ENCODE measurements at places on chromosomes 13 and 19.

DNA sequence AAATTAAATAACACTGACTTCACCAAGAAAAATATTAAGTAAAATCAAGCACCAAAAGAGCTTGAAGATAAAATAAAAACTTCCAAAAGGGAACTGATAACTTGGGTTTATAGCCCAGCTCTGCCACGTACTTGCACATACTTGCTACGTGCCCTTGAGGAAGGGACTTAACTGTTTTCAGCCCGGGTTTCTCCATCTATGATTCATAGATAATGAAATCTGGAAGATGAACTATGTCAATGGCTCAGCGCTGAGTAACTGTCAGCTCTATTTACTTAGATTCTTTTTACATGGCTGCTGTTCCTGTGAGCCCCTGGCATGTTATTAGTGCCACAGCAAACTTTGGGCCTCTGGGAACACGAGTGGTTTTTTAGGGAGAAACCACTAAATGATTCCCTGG, 9.6 kb upstream of the ZC3H13 start:
- no peak for DNase-seq

DNA sequence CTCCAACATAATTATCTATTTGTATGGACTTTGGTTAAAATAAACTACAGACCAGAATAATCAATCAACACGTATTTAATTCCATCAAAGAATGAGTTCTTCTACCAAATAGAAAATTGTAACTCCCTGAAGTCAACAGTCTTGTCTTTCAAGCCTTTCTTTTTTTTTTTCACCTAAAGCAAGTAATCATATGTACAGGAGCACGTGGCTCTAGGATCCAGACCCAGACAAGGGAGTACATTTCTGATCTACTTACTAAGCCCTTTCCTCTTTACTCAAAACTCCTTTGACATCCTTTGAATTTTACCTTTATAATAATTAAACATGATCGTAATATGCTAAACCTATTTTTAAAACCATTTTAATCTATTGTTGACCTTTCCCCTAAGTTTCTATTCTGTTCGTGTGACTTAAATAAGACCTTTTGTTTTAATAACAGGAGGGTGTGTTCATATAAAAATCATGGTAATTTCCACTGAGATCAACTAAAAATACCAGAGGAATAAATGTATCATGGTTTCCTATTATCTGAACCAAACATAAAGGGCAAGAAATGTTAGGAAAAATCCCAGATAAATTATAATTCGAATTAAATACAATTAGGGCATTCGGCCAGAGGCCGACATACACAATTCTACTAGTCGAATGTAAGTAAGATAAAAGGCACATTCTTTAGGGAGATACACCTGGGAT, 1.7 kb downstream of the SLC7A1 start:
- no peak for DNase-seq

- DNase-seq = no peak
These were observed 977 bp upstream of the SLC1A5 start for GRCh38 chr19:46789371-46789770.

GRCh38 chr19:15534957-15535864, 26.9 kb downstream of the CYP4F22 start:
- no peak for DNase-seq

- no peak for DNase-seq
These were observed 10.8 kb downstream of the STAP2 start for GRCh38 chr19:4327877-4328242.

DNA sequence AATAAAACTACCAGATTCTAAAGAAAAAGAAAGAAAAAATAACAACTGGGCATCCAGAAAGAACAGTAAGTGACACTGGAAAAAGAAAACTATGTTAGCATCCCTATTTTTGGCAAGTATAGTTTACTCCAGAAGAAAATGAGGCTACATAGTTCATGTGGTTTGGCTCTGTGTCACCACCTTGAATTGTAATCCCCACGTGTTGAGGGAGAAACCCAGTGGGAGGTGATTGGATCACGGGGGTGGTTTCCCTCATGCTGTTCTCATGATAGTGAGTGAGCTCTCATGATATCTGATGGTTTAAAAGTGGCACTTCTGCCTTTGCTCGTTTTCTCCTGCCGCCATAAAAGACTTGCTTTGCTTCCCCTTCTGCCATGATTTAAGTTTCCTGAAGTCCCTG, 76.9 kb downstream of the ITGBL1 start:
- no peak for DNase-seq

DNA sequence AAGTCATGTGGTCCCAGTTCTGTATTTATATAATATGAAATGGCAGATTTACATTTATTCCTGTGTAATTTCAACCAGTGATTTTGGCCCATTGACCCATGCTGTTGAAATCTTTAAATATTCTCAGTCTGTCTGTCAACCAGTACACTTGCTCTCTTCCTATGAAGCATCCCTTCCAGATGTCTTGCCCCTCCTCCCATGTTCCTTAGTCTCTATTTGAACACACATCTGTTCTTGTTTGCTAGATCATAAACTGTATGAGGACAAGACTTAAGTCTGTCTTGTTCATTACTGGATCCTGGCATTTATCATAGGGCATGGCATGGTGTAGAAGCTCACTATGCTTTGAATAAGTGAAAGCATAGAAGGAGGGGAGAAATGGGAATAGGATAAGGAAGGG, 34.9 kb downstream of the STARD13 start:
- DNase-seq = no peak

DNA sequence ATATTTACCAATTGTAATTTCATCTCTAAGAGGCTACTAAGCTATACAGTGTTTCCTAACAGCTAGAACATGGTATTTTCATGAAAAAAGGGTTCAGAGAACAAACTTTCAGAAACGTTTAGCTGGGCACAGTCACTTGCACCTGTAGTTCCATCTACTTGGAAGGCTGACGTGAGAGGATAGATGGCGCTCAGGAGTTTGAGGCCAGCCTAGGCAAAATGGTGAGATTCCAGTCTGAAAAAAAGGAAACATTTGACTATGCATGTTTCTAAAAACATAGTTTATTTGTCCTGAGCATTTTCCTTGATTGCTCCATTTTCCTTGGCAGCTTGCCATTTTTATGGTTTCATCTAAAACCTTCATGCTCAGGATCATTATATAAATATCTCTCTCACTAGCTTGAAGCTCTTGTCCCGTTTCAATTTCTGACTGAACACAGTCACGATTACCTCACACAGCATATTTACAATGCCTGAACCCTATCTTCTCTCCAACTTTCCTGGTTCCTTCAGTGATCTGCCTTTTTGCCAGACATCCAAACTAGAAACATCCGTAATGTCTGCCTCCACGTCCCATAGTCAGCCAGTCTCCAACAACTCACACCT, 200.8 kb downstream of the RGCC start:
- no peak for DNase-seq

GRCh38 chr13:51380269-51380668, 40.8 kb downstream of the SERPINE3 start:
- DNase-seq = no peak

- no peak for DNase-seq
These were observed 9.8 kb downstream of the AP1M1 start for GRCh38 chr19:16207490-16208025.

DNA sequence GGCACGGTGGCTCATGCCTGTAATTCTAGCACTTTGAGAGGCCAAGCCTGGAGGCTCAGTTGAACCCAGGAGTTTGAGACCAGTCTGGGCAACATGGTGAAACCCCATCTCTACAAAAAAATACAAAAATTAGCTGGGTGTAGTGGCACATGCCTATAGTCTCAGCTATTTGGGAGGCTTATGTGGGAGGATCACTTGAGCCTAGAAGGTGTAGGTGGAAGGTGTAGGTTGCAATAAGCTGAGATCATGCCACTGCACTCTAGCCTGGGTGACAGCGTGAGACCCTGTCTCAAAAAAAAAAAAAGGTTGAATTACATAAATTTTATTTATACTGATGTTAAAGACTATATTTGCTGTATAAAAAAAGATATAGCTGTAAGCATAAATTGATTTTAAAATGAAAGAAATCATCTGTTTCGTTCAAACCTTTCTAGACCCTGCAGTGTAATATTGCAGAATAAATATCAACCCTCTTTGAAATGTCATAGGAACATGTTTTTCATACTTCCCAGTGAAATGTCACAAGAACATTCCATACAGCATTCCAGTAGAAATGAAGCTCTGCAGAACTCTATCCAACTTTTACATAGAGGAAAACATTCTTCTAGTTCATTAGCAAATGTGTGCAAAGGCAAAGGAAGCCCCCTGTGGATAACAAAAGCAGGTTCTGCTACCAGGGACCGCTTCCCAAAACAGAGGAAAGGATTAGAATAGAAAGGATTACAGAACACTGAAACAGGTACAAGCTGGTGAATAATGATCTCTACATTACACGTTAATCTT, 76.0 kb downstream of the CAB39L start:
- no peak for DNase-seq

DNA sequence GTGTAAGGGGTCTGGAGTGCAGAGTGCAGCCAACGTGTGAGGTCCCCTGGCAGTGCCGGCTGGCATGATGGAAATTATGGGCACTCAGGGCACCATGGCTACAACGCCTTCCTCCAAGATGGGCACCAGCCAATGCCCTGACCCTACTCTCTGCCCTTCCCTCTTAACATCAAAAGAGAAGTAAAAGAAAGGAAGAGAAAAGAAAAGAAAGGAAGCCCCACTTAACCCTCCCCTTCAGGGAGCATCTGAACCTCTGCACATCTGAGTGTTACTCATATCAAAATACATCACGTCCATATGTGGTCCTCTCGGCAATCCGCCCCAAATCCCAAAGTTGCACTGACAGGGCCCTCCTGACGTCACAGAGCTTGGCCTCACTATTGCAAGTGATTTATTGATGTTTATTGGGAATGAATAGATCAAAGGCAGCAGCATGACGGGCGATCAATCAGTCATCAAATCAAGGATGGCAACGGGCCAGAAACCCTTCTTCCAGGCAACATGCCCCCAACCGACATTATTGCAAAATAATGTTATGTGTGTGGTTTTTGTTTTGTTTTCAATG, 1.3 kb downstream of the TSHZ3 start:
- no peak for DNase-seq

GRCh38 chr13:40333226-40333625, 333.2 kb downstream of the FOXO1 start:
- DNase-seq = no peak

- DNase-seq = no peak
These were observed 258.3 kb downstream of the ZNF536 start for GRCh38 chr19:30630289-30631032.

- DNase-seq = no peak
These were observed 110.2 kb downstream of the STK24 start for GRCh38 chr13:98466634-98467236.

- no peak for DNase-seq
These were observed 673 bp downstream of the TEAD2 start for GRCh38 chr19:49361438-49362047.

DNA sequence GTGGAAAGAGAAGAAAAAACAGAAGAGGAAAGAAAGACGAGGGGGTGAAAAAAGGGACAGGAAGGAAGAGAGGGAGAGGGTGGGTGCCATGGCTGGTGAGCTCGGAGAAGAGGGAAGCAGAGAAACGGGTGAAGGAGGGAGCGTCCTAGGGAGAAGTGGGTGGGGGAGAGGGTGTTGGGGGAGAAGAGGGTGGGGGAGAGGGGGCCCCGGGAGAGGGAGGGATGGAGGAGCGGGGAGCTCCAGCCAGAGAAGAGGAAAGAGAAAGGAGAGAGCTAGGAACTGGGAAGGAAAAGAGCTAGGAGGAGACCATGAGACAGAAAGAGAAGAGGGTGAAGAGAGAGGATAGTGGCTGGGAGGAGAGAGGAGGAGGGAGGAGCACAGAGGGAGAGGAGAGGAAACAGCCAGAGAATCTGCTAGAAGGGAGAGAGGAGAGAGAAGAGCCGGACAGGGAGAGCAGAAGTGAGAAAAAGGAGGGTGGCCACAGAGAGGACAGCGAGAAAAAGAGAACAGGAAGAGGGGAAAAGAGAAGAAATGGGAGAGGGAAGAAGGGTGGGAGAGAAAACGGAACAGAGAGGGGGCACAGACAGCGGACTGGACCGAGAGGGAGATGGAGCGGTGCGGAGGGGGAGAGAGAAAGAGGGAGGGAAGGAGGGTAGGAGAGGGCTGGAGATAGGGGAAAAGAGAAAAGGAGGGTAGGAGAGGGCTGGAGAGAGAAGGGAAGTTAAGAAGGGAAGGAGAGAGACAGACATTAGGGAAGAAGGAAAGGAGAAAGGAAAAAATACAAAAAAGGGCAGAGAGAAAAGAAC, 11.9 kb upstream of the GARIN5A start:
- DNase-seq = no peak

DNA sequence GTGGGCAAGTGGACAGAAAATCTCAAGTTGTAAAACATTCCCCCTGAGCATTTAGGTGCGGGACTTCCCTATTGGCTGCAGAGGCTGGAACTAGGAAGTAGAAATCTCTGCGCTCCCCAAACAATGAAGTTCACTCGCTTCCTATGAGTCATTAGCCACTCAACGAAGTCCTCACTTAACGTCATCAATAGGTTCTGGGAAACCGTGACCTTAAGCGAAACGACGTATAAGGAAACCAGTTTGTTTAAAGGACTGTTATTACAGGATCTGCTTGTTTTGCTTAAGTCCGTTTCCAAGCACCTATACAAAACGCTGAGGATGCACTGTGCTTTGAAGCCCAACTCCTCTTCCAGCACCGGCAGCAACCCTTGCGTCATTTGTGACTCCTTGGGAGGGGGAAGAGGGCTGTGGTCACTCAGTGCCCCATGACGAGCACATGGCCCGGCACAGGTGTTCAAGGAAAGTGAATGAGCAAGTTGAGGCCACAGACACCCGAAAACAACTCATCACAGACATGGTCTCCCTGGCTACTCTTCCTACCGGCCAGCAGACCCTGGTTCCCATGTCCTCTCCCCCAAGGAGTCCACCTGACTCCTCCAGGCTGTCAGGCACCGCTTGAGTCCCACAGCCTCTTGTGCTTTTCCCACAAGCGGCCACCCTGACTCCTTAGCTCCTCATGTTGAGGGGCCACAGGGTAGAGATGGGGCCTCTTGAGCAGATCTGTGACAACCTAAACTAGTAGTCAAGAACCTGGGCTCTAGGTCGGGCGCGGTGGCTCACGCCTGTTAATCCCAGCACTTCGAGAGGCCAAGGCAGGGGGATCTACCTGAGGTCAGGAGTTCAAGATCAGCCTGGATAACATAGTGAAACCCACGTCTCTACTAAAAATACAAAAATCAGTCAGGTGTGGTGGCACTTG, 4.8 kb downstream of the RPS16 start:
- no peak for DNase-seq

DNA sequence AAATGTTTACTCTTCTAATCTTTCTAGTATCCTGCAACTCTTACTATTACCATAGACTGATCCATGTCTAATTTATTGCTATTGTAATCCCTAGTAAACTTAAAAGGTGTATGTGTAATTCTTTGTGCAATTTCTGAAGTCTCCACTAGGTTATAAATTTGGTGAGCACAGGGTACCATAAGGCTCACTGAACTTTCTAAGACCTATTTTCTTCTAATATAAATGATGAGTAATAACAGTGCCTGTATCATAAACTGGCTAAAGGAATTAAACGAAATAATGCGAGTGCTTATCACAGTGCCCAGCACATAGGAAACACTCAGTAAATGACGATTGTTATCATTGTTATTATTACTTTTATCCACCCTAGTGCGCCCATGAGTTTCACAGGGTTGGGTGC, 119.1 kb downstream of the KLF12 start:
- no peak for DNase-seq

- DNase-seq = no peak
These were observed 30.7 kb upstream of the WASF3 start for GRCh38 chr13:26526702-26527216.

GRCh38 chr13:93521307-93521706, 294.7 kb downstream of the GPC6 start:
- no peak for DNase-seq

GRCh38 chr13:66405908-66406802, 824.0 kb downstream of the PCDH9 start:
- no peak for DNase-seq
